ENCODE measurements at places on chromosomes 13 and 19. TPM values are rescaled to one million over a fixed set of nuclear protein-coding genes. Genes with fewer than 3 reads are reported as not detected.

- no peak for DNase-seq
Measured at GRCh38 chr13:97974773-97975172, 21.3 kb downstream of the IPO5 start.

The KCNJ14 gene
- 1.8 TPM for total RNA-seq

DNA sequence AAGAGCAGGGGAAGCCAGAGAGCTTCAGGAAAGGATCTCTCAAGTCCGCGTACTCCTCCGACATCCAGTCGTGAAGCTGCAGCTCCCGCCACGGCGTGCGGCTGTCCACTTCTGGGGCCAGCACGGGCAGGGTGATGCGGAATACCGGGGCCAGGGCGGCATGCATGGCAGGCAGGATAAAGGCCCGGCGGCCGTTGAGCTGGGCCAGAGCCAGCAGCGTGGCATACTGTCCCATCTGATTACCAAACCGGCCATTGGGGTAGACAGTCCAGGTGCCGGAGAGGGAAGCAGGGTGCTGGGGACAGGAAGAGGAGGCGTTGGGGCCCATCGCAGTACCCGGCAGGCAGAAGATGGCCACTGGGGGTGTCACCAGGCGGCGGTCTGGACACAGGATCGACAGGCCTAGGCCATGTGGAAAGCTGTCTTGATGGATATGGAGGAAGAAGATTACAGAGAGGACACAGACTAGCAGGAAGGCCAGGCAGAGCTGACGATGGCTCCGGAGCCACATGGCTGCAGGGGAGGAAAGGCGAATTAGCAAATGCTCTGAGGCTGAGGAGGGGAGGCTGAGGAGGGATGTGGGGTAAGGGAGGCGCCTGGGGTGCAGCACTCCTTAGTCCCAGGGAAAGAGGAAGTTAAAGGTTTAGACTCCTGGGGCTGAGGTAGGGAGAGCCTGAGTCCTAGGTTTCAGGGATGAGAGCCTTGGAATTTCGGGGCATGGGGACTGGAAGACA, 1.5 kb downstream of the FUT1 start:
- no peak for DNase-seq

The IFNL1 gene
- not detected for total RNA-seq

DNA sequence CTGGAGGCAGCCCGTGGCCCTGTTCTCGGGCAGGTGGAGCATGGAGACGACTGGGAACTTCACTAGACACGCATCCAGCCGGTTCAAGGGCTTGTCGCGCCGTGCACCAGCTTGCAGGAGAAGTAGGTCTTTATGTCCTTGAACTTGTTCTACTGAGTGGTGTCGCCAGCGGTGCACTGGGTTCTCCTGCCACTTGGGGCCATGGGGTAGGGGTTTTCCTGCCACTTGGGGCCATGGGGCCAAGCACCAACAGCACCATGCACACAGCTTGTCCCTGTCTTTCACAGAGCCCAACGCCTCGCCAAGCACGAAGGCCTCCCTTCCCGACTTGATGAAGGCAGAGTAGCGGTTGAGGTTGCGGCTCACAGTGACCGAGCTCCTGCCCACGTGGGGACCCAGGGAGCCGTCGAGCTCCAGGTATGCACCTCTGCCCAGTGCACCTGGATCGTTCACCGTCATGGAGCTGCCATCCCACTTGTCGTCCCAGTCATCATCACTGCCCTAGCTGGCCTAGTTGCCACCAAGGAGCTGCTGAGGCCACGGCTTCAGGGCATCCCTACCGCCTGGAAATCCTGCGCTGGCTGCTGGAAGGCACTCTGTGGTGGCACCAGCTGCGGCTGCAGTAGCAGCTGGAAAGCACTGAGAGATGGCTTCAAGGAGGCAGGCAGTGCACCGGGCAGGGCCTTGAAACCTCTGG, 40.5 kb upstream of the TPM4 start:
- no peak for DNase-seq

DNA sequence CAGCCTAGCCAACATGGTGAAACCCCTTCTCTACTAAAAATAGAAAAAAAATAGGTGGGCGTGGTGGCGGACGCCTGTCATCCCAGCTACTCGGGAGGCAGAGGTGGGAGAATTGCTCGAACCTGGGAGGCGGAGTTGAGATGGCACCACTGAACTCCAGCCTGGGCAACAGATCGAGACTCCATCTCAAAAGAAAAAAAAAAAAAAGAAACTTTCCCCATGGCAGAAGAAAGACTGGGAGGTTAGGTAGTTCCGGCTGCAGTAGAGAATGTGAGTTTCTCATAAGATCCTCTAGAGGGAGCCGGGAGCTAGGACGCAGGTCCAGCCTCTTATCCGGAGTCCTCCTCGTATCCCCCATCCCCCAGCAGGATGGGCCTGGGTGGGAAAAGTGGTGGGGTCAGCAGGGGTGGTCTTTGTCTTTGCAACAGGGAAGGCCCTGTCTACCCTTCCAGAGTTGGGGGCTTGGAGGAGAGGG, 13.2 kb upstream of the CREB3L3 start:
- peak; percentile 68 for DNase-seq

DNA sequence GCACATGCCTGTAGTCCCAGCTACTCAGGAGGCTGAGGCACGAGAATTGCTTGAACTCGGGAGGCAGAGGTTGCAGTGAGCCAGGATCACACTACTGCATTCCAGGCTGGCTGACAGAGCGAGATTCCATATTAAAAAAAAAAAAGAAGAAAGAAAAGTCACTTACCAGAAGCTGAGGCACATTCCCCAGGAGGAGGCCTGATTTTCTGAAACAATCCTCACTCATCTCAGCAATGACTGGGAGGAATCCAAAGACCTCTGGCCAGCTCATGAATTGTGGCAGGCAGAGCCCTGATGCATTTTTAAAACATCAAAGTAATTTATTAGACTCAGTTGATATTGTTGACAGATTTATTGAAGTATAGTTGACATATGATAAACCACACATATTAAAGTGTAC, 206.3 kb downstream of the FOXO1 start:
- DNase-seq = no peak

The ZNF486 gene
- 8.7 TPM for total RNA-seq
